Activated CD8-positive, alpha-beta memory T cell treated with anti-CD3 and anti-CD28 coated beads for 1 hour (primary cell): ENCODE measurements at places on chromosomes 5 and 9.

DNA sequence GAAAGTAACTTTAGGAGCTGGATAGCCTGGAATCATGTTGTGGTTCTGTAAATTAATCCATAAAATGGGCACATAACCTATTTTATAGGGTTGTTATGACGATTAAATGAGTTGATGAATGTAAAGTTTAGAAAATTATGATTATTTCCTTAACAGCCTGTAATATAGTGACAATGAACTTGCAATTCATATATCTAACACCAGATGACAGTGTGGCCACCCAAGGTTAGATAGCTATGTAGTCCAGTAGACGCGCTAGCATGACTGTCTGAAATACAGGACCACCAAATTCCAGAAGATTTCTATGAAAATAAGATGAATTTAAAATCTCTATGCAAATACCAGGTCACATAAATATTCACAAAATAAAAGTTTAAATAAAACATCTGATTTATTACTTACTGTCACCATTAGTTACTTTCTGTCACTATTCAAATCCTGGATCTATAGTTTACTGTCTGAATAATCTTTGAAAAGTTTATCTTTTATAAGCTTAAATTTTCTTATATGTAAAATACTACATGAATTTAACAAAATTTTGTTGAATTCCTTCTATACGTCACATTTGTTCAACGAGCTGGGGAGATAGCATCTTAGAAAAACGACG lies 26.1 kb upstream of the MACIR start:
- DNase-seq = no peak

GRCh38 chr5:96861076-96861475 lies 15.2 kb upstream of the ERAP2 start:
- DNase-seq = no peak

DNA sequence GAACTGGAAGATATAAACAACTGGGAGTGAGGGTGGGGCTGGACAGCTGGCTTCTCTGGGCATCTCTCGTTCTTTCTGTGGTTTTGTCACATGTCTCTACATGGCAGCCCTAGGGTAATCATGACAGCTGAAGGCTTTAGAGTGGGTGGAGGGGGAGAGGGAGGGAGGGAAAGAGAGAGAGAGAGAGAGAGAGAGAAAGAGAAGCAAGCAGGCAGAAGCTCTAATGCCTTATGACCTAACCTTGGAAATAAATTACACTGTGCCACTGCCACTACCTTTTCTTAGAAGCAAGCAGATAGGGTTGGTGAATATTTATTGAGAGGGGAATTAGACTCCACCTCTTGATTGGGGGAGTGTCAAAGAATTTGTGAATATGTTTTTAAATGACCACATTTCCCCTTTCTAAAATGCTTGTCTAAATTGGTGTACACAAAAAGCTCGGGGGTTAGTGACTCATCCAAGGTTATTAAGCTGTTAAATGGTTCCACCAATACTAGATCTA lies 2.6 kb upstream of the DAPK1 start:
- no peak for DNase-seq

GRCh38 chr5:79834098-79834753 lies 144.6 kb downstream of the CMYA5 start:
- no peak for DNase-seq

- DNase-seq = no peak
Observed at GRCh38 chr9:91029650-91030361, 228.2 kb downstream of the SYK start.

DNA sequence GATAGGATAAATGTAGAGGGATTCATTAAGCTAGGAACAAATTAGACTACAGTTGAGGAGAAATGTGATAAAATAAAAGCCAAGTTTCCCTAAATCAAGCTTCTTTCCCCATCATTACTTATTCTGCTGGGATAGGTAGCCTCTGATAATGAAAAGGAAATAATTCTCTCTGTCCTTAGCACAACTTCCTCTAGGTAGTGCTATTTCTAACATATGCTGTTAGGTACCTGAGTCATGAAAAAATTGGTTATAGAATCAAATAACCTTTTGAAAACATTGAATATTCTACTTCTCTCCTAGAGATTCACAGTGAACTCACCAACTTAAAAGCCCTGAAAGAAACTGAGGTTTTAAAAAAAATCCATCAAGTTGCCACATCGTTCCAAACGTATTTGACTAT lies 1793.1 kb downstream of the EFNA5 start:
- no peak for DNase-seq

GRCh38 chr5:95284572-95285408 lies at the start of gene MCTP1:
Gene MCTP1 (minus strand): TSS chr5:95285094.
- no peak for DNase-seq

- DNase-seq = no peak
Observed at GRCh38 chr9:75866273-75866871, 24.1 kb upstream of the PCSK5 start.

DNA sequence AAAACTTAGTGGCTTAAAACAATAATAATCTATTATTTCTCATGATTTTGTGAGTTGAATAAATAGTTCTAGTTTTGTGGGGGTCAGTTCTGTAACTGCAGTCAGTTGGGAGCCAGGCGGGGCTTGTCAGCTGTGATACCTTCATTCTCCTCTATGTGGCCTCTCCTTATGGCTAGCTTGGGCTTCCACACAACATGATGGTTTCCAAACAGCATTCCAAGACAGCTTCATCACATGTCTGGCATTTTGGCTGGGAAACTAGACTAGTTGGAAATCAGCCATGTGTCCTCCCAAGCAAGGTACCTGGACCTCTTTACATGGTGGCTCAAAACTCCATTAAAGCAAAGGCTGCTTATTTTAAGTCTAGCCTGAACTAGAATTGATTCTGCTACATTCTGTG lies 61.4 kb upstream of the RANBP3L start:
- no peak for DNase-seq

- DNase-seq = no peak
Observed at GRCh38 chr9:86563350-86563749, 209.1 kb upstream of the TUT7 start.

GRCh38 chr5:35306716-35307365 lies 76.6 kb upstream of the PRLR start:
- no peak for DNase-seq

- DNase-seq = no peak
Observed at GRCh38 chr5:98793223-98793622, 19.8 kb downstream of the RGMB start.

- no peak for DNase-seq
Observed at GRCh38 chr5:100418231-100418630, 116.9 kb upstream of the FAM174A start.

DNA sequence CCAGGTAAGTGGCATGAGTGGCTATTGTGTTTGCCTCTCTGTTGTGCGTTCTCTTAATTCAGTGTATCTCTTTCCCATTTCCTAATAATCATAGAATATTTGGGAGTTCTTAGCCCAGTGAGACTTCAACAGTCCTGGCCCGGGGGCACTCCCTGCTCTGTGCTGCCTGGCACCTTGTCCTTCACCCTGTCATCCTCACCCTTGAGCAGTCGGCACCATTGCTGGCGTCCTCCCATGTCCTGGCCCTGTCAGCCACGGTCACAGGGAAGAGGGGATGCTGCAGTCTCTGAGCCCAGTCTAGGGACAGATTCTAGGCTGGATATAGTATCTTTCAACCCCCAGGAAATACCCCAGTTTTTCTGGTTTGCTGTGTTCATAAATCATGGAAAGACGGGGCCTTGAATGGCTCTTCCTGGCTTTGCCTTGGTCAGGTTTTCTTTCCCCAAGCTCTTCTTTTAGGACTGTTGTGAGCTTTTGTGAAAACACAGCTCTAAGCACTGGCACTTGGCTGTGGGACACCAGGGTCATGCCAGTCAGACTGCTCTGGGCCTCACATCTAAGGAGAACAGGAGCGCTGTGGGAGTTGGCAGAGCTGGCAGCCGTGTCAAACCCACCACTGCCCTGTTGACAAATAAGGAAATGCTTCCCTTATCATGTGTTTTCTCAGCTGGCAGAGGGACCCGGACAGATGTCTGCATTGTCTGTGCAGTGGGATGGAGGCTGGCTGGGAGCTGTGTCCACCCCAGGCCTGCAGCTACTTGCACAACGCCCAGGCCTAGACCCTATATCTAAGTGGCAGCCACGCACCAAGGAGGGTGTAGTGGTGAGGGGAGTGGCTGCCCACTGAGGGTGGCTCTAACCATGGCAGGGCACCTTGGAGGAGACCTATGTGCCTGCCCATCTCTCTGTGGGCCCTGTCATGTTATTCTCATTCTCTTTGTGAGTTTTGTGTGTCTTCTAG lies 378.6 kb downstream of the ICE1 start:
- DNase-seq = no peak

- no peak for DNase-seq
Observed at GRCh38 chr5:158013939-158014338, 155.0 kb upstream of the CLINT1 start.

GRCh38 chr9:14231196-14231990 lies 82.5 kb downstream of the NFIB start:
- DNase-seq = no peak

- no peak for DNase-seq
Observed at GRCh38 chr5:132498152-132498551, 7.6 kb upstream of the IRF1 start.

DNA sequence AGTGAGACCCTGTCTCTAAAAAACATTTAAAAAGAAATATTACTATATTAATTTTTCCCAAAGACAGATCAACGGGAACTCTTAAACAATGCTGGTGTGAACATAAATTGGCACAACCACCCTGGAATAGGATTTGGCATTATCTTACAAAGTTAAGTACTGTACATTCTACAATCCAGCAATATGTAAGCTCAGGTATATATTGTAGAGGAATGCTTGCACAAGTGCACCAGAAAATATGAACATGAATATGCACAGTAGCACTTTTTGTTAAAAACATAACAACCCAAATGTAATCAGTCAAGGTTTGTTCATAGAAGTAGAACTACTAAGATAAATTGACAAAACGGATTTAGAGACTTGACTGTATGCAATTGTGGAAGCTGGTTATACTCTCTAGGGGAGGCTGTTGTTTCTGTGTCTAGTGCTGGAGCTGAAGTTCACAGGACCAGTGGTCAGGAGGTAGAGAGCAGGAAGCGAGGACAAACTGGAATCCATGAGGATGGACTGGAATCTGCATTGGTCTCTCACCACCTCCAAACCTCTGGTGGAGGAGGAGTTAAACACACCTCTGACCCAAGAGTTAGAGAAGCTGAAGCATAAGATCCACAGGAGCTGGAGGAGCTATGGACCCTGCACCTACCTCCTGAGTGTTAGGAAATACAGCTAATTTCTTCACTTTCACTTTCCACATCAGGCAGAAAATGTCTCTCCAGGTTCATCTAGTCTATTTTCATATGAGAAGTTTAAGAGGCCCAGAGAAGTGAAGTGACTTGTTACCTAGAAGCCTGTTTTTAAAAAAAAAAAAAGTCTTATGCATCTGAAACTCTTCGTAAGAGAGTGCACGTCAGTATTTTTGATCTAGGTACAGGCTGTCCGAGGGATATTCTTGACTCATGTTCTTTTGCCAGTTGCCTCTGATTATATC lies 20.3 kb upstream of the RIC1 start:
- DNase-seq = no peak

- no peak for DNase-seq
Observed at GRCh38 chr9:89562186-89562814, 42.5 kb upstream of the GADD45G start.

- no peak for DNase-seq
Observed at GRCh38 chr9:106149956-106150355, 455.6 kb downstream of the TMEM38B start.

DNA sequence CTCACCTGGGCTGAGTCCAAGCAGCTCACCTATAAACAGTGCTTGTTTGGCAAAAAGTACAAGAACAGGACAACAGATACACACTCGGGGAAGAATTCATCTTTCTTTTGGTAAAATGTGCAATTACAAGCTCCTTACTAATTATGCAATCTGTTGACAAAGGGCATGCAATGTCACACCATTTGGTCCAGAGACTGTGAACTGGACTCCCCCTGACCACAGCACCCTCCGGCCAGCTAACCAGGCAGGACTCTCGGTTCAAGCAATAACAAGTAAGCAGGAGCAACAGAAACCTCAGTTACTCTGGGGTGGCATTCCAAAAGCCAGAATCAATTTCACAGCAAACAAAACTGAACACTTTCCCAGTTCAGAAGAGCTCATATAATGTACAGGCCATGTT lies 113.8 kb downstream of the GNAQ start:
- DNase-seq = no peak

- DNase-seq = no peak
Observed at GRCh38 chr5:23614422-23614821, 107.0 kb downstream of the PRDM9 start.

DNA sequence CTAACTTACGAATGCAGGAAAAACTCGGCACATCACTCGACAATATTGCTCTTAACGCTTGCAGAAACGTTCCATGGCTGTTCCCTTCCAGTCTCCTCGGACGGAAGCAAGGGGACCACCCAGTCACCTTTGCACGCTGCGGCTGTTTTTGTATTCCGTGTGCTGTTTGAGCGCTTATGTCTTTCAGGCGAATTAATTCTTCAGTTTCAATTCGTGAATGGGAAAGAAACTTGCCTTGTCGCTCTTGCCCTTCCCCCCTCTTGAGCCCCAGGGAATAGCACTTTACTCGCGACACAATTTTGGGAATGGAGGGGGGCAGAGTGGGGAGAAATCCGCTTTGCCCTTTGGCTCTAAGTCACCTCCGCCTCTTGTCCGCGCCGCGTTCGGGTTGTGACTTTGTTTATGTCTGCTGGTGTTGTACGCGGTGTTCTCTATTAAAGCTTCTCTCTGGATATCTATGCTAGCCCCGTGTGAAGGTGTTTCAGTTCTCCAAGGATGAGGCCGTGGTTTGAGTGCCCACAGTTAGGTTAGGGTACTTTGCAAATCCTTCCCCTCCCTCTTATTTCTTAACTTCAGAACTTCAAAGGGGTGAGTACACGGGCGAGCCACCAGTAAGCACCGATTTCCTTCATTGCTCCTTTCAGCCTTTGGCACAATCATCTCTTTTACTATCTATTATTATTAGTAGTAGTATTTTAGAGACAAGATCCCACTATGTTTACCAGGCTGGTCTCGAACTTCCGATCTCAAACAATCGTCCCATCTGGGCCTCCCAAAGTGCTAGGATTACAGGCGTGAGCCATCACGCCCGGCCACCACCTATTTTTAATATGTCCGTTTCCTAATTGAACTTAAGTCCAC lies 2.7 kb downstream of the FOXB2 start:
- DNase-seq = no peak

DNA sequence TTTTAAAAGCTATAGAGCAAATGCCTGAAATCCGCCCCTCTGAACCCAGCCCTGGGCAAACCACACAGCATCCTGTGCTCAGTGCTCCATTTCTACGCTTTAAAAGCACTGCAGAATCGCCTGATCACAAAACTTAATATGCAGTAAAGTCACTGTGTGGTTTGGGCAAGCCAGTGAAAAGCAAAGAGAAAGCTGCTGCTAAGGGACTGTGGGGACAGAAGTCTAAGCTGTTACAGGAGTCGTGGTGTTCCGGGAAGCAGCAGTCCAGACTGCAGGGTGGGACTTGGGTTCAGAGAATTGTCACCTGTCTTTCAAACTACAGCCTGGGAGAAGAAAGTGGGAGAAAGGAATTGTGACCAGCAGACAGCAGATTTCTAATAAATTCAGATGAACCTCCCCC lies 8.2 kb downstream of the RAPGEF1 start:
- no peak for DNase-seq
